Erythroblast (primary cell): ENCODE measurements at places on chromosomes 7 and 10.

GRCh38 chr10:71381611-71382010, 15.1 kb upstream of the CDH23 start:
- no peak for DNase-seq

GRCh38 chr7:116686812-116687419, 14.9 kb downstream of the MET start:
- no peak for DNase-seq

DNA sequence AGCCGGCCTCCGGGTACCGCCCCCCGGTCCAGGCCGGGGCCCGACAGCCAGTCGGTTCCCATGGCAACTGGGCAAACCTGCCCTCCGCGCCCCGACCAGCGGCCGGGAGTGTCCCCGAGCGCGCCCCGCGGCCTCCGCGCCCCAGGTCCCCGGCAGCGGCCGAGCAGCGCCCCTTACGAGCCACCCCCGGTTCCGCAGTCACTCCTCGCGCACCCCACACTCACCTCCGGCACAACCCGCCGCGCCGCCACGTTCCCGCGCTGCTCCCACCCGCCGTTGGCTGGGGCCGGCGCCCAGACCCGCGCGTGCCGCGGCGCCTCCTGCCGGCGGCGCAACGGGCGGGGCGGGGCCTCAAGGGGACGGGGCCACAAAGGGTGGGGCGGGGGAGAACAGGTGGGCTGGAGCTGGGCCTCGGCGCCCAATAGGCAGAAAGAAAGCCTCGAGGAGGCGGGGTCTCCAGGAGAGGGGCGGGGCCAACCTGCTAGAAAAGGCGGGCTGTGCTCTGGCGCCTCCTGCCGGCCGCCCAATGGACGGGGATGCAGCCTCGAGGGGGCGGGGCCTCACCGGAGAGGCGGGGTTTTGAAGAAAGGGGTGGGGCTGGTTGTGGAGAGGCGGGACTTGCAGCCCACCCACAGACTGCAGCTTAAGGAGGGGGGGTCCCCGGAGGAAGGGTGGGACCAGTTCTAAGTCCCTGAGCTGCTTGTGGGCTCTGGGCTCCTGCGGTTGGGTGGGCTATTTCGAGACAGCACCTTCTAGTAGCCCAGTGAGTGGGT, at the start of gene RADIL:
Gene RADIL, minus strand, starts transcription at position 345 of the 773 bp plus-strand sequence. CDS start 5,577 bp downstream, outside the sequence.
- peak; percentile 96 for DNase-seq

DNA sequence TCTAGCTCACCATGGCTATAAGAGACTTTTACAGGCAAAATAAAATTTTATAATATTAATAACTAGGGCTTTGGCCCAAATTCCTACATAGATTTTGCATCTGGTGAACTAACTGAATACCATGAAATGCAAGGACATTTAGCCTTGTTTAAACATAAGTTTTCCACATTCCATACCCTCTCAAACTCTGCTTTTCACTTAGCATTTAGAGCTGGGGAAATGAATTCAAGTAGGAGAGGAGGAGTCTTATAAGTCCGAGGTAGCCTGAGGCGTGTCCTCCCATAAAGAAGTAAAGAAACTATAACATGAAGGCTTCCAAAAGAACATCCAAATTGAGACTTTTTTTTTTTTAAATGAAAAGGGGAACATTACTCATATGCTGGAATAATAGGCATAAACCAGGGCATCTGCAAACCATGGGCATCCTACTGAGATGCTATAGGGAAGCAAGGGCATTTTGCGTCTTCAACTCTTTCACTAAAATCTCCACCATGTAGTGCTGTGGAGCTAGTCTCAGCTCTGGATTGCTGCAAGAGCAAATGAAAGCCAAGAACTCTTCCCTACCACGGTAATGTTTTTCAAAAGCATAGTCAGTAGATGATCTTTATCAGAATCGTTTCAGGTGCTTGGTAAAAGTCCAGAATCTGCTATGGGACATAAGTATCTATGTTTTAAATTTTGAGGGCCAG, 79.1 kb downstream of the PALS2 start:
- DNase-seq = no peak

- peak; percentile 51 for DNase-seq
Observed at GRCh38 chr7:103915680-103916357, 73.6 kb downstream of the RELN start.

DNA sequence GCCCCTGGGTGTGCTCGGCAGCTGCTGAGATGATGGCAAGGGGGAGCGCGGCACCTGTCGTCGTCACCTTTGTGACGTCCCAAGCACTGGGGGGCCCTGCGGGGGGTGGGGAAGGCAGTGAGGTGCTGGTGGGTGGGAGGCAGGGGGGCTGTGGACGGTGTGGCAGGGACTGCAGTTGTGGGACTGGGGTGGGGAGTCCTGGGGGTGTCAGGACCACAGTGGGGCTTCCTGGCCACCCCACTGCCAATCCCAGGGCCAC, 82.2 kb downstream of the DNAJB6 start:
- no peak for DNase-seq

DNA sequence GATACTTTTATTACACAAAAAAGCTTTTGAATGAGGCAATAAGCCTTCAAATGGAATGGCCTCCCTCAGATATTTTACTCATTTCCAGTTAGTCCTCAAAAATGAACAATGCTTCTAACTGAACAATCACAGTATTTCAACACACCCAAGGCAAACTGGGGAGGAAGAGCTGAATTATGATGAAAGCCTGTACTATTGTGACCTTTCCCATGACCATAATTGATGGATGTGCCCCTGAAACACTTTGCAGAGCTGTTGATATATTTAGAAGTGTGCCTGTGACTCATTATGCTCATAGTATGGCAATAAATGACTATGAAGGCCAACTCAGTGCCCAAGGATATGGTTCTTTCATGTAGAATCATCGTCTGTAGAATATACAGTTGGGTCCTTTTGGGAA, 248.1 kb downstream of the AHR start:
- DNase-seq = no peak

GRCh38 chr10:62651341-62651740, 153.2 kb upstream of the ADO start:
- no peak for DNase-seq

- DNase-seq = no peak
Observed at GRCh38 chr10:62627983-62628382, 176.5 kb upstream of the ADO start.

DNA sequence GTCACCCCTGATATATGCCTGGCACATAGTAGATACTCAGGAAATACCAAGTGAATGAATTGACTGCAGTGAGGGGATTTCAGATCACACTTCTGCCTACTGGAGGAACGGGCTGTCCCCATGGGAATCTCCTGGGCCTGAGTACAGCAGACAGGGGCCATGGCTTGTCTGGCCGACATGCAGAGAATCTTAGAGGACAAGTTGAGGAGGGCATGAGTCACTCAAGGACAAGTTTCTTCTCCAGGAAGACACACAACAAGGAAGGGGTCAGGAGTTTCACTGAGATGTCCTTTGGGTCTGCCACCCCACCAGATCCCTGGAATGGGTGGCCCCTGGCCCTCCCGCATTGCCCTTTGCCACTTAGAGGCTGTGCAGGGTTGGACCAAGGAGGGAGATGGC, 20.7 kb downstream of the PLPP4 start:
- no peak for DNase-seq

DNA sequence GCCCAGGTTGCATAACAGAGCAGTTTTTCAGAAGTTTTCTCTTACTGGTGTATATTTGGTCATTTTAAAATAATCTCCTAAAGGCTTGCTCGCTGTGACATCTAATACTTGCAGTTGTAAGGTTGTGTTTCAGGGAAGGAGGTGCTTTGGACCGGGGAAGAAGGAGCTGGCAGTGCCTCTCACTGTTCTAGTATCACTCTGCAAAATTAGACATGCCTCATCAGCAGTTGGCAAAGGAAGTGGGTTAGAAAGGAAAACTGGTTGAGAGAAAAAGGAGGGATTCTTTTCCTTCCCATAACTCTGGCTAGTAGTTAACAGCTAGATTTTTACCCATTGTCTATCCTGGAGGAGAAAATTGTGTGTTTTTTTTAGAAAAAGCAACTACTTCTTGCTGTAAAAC, 34.8 kb downstream of the CUL1 start:
- no peak for DNase-seq

- no peak for DNase-seq
Observed at GRCh38 chr7:98203964-98204605, 7.2 kb upstream of the BHLHA15 start.

DNA sequence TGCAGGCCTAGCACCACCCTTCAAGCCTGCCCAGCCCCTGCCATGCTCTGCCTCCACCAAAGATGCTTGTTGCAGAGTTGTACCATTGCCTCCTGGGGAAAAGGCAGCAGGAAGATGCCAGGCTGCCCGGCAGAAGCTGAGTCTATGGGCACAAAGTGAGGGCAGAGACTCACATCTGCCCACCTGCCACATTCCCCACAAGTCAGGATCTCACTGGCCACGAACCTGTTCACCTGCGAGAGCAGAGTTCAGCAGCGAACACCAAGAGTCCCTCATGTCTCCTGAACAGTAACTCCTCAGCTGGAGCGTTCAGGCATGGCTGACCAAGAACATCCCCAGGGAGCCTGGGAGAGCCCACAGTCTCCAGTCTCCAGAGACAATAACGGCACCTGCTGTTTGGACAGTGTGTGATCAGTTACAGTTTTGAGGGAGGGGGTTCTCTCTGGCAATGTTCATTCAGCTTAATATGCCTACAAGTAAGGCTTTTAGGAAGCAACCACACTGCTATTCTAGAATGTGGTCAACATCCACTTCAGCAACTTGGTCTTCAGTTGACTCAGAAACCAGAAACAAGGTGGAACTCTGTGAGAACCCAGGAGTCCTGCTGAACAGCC, 78.5 kb downstream of the GRID1 start:
- no peak for DNase-seq

DNA sequence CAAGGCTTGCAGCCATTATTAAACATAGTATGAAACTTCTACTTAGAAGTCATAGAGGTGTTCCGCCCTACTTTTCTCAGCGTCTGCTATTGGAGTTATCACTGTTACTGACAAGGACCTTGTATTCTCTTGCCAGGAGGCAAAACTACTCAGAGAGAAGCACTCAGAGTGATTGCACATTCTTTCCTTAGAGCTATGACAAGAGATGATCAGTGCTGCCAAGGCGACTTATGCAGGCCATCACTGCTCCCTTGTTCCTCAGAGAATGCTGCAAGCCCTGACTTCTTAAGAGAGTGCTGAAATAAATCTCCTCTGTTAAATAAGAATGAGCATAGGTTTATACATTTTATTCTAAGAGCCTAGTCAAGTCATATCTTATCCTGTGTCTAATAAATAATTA, 534.6 kb upstream of the PHF14 start:
- no peak for DNase-seq

DNA sequence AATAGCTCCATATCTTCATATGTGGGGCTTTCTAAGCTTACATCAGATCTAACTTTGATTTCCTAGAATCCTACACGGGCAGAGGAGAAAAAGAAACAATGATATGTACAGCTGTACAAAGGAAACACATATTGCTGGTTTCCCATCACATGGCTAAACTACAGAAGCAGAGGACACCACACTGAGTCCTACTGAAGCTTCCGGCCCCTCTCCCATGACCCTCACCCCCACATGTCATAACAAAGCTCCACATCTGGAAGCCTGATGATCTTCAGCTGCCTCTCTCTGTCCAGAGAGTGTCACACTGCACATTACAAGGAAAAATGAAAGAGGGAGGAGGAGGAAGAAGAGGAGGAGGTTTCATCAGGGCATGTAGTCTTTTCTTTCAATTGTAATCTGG, 14.0 kb downstream of the SLC16A12 start:
- no peak for DNase-seq

DNA sequence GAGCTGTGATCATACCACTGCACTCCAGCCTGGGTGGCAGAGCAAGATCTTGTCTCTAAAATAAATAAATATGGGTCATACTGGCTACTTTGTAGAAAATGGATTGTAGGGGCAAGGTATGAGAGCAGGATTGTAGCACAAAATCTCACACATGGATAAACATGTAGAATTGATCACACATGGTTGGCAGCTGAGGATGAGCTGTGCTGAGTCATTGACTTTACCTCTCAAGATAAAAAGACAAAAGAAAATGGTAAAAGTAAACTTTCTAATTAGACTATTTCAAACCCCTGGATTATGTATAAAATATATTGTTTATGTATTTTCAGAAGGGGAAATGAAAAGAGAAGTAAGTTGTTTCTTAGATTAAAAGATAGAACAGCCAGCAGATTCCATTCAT, 69.3 kb downstream of the APBB1IP start:
- DNase-seq = no peak
